ENCODE measurements at places on chromosomes 5 and 9.

DNA sequence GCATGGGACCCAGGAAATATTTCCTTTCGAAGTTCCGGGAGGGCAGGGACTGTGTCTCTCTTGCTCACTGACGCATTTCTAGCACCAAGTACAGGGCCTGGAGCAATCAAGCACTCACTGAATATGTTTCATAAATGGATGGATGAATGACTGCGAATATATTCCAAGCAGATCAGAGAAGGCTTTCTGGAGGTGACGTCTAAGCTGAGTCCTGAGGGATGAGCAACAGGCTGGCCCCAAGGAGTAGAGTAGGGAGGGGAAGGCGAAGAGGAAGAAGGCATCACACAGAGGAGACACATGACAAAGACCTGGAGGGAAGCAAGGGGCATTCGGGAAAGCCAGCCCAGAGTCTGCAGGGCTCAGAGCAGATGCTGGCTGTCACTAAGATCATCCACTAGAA, 13.9 kb downstream of the ANXA6 start:
- no peak for DNase-seq

- no peak for DNase-seq
These were observed 234.9 kb downstream of the FAM170A start for GRCh38 chr5:119864286-119864685.

- no peak for DNase-seq
These were observed 533.4 kb upstream of the BRINP1 start for GRCh38 chr9:119902611-119903010.

GRCh38 chr5:35416217-35416988, 186.1 kb upstream of the PRLR start:
- no peak for DNase-seq

DNA sequence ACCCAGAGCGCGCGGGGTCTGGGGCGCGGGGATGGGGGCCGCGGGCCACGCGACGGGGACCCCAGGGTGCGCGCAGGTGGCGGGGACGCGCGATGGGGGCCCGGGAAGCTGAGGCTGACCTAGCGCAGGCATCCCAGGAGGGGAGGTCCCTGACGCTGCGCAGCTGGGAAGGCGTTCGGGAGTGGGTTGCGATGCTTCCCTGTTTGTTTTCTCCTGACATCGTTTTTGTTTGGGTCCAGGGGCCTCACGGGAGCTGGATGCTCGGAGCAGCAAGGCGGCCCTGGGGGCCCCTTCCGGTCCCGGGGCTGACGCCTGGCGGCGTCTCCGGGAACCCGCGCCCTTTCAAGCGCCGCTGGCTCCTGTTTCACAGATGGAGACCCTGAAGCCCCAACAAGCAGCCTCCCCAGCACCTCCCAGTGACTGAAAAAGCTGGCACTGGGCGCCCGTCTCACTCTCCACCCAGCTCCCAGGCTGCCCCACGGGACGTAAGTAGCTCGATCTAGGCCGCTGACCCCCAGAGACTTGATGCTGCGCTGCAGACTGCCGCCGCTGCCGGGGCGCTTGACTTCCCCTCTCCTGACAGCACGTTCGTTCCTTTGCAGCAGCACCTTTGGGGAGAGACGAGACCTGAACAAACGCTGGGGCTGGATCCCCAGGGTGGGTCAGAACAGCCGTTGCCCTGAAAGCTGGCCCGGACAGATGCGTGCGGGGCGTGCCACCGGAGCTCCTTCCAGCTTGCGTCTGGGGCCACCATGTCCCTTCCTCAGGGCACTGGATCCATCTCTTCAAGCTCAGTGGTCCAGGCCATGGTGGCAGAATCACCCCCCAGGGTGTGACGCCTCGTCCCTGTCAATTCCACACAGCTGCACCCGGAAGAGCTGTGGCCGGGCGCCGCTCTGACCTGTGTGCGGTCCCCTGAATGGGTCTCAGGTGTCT, 593 bp downstream of the BRD3OS start:
- DNase-seq, result peak; percentile 44

DNA sequence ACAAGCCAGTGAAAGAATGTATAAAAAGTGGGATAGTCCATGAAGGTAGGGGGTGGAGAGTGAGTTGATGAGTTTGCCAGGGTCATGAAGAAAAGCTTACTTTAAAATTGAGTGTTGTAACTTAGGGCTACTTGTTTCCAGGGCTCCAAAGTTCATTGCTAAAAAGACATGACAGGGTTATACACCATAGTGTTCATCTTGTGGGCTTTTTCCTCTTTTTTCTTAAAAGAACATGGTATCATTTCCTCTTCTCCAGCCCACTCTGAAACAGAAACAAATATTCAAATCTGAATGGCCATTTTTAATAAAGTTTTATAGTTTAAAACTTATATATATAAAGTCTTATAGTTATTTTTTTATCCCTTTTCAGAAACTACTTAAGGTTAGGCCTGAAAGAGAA, 115.7 kb upstream of the SMC2 start:
- no peak for DNase-seq

DNA sequence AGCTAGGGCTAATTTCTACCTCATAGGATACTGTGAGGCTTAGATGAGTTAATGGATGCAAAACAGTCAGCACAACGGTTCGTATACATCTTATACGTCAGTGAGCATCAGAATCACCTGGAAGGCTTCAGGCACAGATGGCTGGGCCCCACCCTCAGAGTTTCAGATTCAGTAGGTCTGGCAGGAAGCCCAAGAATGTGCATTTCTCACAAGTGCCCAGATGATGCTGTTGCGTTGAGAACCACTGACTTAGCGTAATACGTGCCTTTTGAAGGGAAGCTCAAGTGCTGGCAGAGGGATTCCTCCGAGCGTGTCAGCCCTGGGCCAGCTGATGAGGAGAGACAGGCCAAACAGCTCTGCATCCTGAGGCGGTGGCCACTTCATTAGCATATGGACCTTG, 117.1 kb upstream of the WWC1 start:
- no peak for DNase-seq

DNA sequence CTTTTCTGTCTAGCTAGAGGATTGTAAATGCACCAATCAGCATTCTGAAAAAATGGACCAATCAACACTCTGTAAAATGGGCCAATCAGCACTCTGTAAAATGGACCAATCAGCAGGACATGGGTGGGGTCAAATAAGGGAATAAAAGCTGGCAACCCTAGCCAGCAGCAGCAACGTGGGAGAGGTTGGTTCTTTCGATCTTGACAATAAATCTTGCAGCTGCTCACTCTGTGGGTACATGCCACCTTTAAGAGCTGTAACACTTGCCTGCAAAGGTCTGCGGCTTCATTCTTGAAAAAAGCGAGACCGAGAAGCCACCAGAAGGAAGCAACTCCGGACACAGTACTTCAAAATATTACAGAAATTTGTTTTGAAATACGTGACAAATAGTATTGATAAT, 424.6 kb upstream of the CDH9 start:
- DNase-seq, result no peak

- DNase-seq, result no peak
These were observed 477.8 kb downstream of the CCDC171 start for GRCh38 chr9:16030528-16031185.

DNA sequence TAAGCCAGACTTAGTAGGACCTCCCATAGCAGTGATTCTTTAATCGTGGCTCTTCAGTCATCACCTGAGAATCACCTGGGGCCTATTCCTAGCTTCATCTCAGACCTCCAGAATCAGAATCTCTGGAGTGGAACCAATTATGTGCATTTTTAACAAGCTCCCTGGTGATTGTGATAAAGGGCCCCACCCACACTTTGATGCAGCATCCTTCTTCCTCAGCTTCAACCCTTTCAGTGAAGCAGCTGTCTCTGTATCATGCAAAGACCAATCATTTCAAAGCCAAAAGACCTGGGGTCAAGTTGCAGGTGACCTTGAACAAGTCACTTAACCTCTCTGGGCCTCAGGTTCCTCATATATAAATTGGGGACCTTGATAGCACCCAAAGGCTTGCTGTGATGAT, 17.1 kb downstream of the FBXO10 start:
- no peak for DNase-seq

DNA sequence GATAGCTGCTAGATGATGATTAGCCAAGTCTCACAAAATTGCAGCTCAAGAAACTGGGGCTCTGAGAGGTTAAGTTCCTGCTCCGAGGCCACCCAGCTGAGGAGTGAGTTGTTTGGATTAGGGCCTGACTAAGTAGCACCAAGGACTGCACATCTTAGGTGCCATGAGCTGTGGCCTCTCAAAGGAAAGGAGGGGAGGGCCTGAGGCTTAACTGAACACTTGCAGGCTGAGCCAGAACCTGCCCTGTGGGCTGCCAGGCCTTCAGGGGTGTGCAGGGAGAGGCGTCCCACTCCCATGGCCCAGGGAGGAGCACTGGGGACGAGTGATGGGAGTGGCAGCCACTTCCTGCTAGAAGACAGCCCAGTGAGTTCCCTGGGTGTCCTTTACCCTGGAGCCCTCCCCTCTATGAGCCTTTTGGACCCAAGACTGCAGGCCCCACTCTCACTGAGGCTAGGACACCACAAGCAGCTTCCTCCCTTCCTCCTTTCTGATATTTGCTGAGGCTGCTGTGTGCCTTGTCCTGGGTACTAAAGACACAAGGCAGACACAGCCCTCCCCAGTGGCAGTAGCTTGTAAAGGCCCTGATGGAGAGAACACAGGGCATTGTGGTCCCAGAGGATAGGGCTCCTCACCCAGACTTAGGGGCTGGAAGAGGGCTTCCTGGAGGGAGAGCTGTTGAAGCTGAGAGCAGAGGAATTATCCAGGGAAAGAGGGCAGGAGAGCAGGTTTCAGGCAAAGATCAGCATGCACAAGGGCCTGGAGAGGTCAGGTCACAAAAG, 22.1 kb downstream of the LMX1B start:
- no peak for DNase-seq

- no peak for DNase-seq
These were observed 430.3 kb downstream of the ARHGEF28 start for GRCh38 chr5:74056107-74056788.

- no peak for DNase-seq
These were observed 42.2 kb upstream of the FSD1L start for GRCh38 chr9:105405514-105406131.

- no peak for DNase-seq
These were observed 195.0 kb downstream of the RGS3 start for GRCh38 chr9:113658545-113658895.

DNA sequence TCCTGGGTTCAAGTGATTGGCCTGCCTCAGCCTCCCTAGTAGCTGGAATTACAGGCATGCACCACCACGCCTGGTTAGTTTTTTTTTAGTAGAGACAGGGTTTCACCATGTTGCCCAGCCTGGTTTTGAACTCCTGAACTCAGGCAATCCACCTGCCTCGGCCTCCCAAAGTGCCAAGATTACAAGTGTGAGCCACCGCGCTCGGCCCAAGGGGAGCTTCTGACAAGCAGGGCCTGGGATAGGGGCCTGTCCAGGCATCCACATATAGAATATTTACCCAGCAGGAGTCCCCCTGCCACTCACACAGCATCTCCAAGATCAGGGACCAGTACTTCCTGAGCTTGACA, 10.1 kb downstream of the IRF1 start:
- no peak for DNase-seq

GRCh38 chr5:14678773-14679334, 14.3 kb downstream of the OTULIN start:
- DNase-seq, result no peak

- peak; percentile 47 for DNase-seq
These were observed 1.5 kb downstream of the PRRC2B start for GRCh38 chr9:131395157-131396098.

- DNase-seq, result no peak
These were observed 46.0 kb upstream of the AKNA start for GRCh38 chr9:114433720-114434255.

GRCh38 chr9:128916204-128916603, 4.6 kb upstream of the PHYHD1 start:
- DNase-seq, result no peak

- DNase-seq, result no peak
These were observed 122.6 kb upstream of the FSTL4 start for GRCh38 chr5:133734916-133735315.

- peak; percentile 47 for DNase-seq
These were observed 77.3 kb upstream of the LARP1 start for GRCh38 chr5:154677921-154678320.

GRCh38 chr5:90305041-90305720, 104.4 kb downstream of the CETN3 start:
- DNase-seq, result no peak

GRCh38 chr5:2017540-2018389, 135.0 kb upstream of the IRX4 start:
- peak; percentile 39 for DNase-seq

GRCh38 chr5:36881807-36882206, 5.2 kb downstream of the NIPBL start:
- DNase-seq, result no peak

DNA sequence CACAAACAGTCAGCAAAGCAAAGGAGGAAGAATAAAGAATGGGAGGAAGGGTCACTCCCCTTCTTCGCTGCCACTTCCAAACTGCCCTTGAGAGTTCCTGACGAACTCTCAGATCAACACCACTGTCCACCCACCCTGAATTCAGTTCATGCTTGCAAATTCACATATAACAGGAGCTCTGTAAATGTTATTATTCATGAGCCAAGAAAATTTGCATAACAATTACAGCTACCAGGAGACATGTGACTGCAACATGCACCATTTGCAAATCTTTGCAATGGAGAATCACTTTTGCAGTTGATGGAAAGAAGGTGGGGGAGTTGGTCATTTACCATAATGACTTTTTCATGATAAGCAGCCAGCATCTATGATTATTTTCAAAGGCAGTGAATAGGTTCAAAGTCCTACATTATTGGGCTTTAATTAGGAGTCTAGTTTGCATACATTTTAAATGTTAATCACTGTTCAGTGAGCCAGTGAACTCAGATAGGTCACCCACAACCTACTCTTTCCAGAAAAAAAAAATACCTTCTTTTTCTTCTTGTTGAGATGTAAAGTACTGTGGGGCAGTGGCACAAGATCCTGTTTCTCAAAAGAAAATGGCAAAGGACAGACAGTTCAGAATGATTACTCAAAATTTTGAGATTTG, 149.7 kb downstream of the CAAP1 start:
- no peak for DNase-seq

DNA sequence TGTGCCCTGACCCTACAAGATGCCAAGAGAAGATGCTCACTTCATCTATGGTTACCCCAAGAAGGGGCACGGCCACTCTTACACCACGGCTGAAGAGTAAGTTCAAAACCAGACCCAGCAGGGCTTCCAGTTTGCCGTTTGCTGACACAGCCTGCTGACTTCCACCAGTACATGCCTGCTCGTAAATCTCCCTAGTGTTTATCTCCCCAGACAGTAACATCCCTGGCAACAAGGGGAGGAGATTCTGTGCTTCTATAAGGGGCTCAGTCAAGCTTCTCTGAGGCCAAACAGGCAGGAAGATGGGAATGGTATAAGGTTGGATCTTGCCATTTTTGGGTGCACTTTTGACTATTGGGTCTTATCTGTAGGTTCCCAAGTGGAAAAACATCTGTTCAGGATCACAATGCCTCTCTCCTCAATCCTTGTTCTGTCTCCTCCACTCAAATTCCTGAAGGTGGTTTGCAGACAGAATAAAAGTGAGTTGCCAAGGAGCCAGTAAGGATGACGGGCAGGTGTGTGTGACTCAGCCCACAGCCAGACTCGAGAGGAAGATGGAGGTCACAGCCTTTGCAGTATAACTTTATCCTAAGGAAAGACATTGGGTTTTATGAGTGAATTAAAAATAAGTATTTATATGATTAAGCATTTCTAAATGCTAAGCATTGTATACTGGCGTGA, 1.9 kb downstream of the MLANA start:
- no peak for DNase-seq
